ENCODE measurements at places on chromosomes 6 and 20.

GRCh38 chr6:142154336-142154735, 7.3 kb downstream of the VTA1 start:
- DNase-seq: no peak

- DNase-seq: no peak
Observed at GRCh38 chr6:37011656-37012378, 6.4 kb downstream of the FGD2 start.

- DNase-seq: no peak
Observed at GRCh38 chr20:31845300-31845863, at the start of gene FOXS1. Gene FOXS1 (minus strand): TSS chr20:31845604. CDS start chr20:31845542, 62 bp downstream.

- peak; percentile 47 for DNase-seq
Observed at GRCh38 chr6:7050004-7050403, 57.8 kb upstream of the RREB1 start.

GRCh38 chr6:56795466-56796195, 152.9 kb upstream of the DST start:
- DNase-seq: no peak

DNA sequence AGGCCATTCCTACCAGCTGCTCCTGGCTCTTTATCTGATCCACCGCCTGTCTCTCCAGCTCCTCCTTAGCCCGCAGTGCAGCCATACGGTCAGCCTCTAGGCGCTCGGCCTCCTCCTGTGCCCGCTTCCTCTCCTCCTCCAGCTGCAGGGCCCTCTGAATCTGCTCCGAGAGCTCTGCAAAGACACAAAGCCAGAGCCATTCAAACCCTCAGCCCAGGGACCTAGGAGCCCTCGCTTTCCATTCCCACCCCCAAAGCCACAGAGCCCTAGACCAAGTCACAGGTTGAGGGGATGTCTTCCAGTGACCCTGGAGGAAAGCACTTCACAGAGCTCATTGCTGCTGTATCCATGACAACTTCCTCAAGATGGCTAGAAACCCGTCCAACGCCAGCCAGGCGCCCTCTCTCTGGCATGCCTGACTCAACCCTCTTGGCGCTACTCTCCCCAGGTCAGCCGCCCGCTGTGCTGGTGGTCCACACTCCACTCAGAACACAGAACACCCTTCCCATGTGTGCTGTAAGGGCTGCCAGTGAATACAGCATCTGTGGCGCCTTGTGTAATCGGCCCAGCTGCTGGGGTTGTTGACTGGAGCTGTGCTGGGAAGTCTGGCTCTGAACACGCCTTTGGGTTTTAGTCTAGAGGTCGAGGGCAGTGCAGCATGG, 49.3 kb downstream of the EZR start:
- DNase-seq: no peak

GRCh38 chr6:33297406-33297955, 1.3 kb downstream of the RGL2 start:
- DNase-seq: peak; percentile 41

GRCh38 chr6:145082359-145082758, 653.0 kb downstream of the EPM2A start:
- DNase-seq: no peak

GRCh38 chr6:15363523-15364400, 117.9 kb downstream of the JARID2 start:
- DNase-seq: no peak

- no peak for DNase-seq
Observed at GRCh38 chr6:139586273-139586672, 211.8 kb upstream of the CITED2 start.

DNA sequence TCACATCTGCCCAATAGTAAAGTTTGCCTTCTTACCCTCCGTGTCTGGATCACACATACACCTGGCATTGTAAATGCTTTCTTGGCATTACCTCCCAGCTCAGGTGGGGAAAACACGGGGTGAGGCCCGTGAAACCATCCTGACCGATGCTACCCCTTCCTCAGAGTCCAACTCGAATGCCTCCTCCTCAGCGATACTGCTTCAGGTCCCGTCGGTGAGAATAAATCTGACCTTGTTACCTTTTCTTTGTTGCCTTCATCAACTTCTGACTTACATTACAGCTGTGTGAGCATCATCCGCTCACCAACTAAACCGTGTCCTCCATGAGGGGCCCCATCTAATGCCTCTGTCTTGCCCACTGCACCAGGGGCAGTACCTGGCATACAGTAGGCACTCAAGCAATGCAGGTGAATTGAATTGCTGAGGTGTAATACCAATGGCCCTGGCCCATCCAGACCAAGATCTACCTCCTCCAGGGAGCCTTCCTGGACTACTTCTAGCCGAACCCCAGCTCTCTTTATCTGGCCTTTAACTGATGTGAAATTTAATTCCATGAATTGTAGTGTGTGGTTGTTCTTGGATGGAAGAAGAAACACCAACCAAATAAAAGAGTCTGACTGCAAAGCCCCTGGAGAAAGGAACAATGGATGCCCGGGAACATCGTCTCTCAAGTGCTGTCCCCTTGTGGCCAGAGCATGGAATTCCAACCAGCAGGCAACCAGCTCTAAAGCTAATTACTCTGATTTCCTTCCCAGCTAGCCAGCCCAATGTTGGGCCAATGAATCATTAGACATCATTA, 141.5 kb downstream of the ANKRD60 start:
- peak; percentile 25 for DNase-seq

- DNase-seq: peak; percentile 54
Observed at GRCh38 chr6:88780714-88781389, 182.6 kb downstream of the RNGTT start.

DNA sequence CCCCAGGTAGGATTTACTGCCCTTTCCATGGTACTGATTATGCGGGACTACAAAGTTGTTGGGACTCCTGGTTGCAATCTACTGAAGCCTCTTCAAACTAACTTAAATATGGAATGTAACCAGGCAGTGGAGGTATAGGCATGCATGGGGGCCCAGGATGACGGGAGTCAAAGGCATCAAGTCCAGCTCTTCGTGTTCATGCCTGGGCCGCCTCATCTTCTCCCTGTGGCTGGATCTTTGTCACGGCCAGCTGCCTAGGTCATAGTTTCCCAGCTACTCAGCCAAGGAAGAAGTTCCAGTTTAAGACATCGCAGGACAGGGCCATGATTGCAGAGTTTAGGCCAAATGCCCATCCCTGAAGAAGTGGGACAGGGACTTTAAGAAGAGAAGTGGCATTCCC, 20.5 kb downstream of the LYRM2 start:
- no peak for DNase-seq

DNA sequence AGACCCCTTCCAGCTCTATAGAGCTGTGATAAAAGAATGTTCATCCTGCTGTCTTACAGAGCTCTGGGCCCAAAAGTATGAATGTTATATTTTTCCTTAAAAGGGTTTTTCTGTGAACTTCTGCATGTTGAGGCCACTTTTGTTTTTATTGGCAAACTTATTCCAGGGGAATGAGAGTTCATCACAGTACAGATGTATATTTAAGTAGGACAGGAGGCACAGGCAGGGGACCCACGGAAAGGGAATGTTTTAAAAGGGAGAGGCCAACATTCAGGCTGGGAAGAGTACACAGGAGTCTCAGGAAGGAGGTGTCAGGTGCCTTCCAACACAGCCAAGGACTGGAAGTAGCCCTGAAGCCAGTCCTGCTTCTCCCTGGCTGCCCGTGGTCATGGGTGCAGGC, 148.4 kb downstream of the EYA2 start:
- no peak for DNase-seq

DNA sequence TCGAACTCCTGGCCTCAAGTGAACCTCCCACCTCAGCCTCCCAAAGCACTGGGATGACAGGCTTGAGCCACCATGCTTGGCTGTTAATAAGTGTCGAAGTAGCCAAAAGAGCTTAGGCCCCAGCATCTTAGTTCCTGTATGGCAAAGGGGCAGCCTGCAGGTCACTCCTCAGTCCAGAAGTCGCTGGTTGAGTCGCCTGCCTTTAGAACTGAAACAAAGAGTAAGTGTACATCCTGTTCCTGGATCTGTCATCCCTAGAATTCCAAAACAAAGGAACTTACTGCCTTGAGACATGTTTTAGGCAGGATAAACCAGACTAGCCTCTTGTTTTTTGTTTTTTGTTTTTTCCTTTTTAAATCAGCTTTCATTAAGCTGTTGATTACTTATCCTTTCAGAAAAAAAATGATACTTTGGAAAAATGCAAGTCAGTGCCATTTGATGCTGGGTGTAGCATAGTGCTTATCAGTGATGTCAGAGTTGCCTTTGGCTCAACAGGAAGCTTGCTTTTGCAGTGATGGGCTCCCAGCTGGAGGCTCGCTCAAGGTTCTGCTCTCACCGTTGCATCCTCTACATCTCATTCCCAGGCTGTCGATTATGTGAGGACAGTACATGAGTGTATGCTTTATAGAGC, 9.0 kb downstream of the ACTR5 start:
- no peak for DNase-seq

DNA sequence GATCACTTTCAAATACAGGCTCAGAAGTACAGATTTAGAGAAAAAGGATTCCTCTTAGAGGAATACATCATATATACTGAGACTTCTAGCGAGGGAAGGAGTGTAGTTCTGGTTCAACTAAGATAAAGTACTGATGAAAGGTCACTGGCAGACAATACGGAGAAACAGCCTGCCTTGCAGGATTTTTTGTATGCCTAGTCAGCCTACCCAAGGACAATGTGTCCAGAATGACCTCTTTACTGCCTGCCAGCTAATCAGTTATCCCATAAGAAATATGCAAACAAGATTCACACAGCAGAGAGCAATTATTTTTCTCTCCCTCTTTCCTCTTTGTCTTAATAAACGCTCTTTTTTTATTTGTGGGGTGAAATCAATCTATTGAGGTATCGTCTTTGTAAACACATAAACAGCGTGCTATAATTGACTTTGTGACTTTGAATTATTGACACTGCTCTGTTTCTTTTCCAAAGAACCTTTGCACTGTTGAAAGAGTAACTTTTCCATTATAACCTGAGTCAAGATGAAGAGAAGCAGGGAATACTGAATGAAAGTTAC, 1.4 kb upstream of the TSPYL4 start:
- no peak for DNase-seq

- no peak for DNase-seq
Observed at GRCh38 chr6:30041821-30042220, 19.2 kb upstream of the POLR1H start.

- DNase-seq: no peak
Observed at GRCh38 chr6:127031511-127031910, 87.0 kb upstream of the RSPO3 start.

Measured in RPMI8226 (cell line).